Activated CD4-positive, alpha-beta T cell treated with anti-CD3 and anti-CD28 coated beads for 1 hour (primary cell): ENCODE measurements at places on chromosomes 7 and 10.

DNA sequence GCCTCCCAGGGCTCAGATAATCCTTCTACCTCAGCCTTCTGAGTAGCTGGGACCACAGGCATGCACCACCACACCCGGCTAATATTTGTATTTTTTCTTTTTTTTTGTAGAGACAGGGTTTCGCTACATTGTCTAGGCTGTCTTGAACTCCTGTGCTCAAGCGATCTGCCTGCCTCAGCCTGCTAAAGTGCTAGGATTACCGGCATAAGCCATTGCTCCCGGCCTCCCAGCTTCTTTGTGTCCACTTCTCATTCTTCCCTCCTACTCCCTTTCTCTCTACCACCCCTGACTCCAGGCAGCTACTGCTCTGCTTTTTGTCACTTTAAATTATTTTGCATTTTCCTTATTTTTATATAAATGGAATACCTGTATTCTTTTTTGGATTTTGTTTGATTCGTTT lies 83.4 kb downstream of the PALS2 start:
- DNase-seq = no peak

DNA sequence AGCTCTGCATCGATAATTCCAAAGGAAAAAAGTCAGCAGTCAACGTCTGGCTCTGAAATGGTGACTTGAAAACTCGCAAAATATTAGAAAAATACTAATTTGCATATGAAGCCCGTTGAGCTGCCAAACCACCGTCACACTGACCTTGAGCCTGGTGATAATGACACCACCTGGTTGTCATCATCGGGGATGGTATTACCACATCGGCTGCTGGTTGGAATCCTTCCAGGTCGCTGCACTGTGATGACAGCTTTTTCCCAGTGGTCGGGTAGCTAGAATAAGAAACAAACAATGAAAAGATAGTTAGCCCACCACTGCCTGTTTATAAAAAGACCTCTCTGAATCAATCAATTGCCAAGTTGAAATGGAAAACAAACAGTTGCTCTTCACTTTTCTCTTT lies 41.6 kb downstream of the LAMB1 start:
- DNase-seq = no peak

DNA sequence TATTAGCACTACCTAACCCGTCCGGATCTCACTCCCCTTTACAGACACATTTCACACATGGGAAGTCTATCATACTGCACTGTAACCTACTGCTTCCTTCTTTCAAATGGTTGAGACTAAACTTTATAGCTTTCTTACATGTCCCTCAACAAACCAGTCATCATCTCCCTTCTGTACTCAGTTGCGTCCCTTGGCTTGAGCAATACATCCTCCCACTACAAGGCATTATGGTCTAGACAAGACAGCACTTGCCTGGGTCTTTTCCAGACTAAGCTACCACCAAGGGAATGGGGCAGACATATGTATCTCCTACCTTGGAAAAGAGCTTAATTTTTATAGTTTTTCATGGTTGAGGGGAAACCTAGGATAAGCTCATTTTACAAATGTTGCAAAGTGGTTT lies 575.2 kb downstream of the KCNMA1 start:
- no peak for DNase-seq

- DNase-seq = no peak
Measured at GRCh38 chr10:13660551-13660920, 73.8 kb downstream of the PRPF18 start.

DNA sequence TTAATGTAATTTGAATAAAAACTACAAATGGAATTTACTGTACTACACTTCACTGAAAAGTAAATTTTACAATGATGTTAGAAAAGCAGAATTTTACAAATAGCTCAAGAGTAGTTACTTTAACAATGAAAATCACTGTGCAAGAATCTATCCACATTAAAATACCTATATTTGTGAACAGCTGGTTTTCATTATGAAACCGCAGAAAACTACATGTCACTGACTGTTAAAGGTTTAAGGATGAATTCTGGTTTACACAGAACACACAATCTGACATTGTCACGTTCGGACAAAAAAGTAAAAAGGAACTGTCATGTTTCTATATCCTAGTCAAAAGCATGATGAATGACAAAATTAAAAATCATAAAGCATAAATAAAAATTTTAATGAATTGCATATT lies 415.3 kb upstream of the PRKCQ start:
- DNase-seq = no peak

GRCh38 chr7:91771921-91772815 lies 108.3 kb downstream of the MTERF1 start:
- DNase-seq = no peak

DNA sequence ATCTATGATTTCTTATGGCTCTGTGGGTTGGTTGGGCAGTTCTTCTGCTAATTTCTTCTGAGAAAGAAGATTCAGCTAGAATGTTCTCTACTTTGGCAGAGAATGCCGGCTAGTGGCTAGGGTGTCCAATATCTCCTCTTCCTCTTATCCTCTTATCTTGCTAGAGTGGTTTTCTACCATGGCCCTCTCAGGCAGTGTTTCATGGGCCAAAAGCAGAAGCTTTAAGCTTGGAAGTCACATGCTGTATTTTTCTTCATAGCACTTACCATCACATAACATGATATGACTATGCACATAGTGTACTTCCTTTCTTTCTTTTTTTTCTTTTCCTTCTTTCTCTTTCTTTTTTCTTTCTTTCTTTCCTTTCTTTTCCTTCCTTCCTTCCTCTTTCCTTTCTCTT lies 140.0 kb downstream of the ITGB8 start:
- DNase-seq = no peak

DNA sequence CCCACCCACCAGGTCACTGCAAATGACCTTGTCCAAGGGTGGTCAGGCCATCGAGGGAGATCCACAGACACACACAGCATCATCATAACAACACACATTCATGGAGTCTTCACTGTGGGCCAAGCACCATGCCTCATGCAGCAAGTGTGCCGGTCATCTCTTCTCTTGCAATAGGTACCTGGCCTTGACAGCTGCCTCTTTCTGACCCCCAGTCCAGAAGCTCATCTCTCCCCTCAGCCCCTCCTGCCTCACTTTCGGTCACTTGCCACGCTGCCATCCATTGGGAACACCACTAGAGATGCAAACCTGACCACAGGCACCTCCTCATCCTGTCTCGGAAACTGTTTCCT lies 75.9 kb downstream of the OAT start:
- no peak for DNase-seq

GRCh38 chr10:624605-625332 lies 64.7 kb downstream of the DIP2C start:
- no peak for DNase-seq

DNA sequence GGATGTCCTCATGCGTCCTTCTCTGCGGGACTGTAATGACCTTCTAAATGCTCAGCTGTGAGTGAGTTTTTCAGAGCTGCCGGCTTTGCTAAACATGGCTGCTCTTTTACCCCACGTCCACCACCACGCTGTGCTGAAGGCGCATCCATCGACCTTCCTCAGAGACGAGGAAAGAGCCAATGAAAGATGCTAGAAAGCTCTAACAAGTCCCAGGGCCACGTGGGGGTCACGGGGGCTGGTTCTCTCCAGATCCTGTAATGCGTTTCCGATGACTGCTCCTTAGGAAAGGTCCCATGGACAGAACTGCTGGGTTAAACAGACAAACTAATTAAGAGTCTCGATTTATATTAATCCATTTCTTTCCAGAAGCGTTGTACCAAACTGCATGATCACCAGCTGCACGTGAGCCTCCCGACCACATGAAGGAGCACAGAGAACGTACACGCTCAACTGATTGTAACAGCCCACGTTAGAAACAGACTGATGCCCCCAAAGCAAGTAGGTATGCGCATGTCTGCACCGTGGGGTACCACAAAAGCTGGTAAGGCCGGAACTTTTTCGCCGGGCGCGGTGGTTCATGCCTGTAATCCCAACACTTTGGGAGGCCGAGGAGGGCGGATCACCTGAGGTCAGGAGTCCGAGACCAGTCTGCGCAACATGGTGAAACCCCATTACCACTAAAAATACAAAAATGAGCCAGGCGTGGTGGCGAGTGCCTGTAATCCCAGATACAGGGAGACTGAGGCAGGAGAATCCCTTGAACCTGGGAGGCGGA lies 109.6 kb downstream of the TCERG1L start:
- DNase-seq = no peak

DNA sequence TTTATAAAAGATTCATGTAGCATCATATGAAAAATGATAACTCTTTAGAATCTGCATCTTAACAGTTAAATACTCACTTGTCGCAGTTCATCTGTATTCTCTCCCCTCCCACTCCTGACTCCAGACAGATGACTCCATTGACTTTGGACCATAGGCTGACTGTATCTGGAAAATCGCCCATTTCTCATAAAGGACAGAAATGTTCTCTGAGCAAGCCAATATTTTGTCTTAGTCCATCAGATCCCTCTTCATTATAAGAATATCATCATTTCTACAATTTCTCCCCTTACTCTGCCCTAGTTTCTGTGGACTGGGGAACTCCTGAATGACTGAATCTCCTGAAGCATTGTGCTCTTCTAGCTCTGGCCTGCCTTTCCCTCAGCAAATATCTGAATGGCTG lies 125.4 kb downstream of the SEMA3D start:
- DNase-seq = no peak

DNA sequence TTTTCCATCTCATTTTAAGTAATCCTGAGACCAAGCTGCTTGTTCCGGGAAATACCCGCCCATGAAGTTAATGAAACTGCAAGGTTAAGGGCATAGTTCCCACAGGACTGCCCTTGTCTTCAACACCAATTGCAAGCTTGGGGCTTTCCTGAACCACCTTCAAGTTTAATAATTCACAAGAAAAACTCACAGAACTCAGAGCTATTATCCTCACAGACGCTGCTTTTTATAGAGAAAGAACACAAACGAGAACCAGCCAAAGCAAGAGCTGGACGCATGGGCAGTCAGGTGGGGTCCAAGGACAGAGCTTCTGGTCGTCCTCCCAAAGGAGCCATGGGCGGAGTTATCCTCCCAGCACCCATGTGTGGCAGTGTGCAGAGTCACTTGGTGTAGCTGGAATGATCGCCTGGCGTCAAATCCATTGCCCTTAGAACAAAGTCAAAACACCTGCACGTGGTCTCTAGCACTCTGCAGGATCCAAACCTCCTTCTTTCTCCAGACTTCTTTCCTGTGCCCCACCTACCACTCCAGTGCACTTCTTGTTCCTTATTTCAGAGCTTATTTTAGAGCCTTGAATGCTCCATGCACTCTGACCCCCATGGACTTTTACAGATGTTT lies 56.7 kb downstream of the SNX10 start:
- no peak for DNase-seq

- no peak for DNase-seq
Measured at GRCh38 chr7:94980418-94981142, 73.2 kb downstream of the PPP1R9A start.

DNA sequence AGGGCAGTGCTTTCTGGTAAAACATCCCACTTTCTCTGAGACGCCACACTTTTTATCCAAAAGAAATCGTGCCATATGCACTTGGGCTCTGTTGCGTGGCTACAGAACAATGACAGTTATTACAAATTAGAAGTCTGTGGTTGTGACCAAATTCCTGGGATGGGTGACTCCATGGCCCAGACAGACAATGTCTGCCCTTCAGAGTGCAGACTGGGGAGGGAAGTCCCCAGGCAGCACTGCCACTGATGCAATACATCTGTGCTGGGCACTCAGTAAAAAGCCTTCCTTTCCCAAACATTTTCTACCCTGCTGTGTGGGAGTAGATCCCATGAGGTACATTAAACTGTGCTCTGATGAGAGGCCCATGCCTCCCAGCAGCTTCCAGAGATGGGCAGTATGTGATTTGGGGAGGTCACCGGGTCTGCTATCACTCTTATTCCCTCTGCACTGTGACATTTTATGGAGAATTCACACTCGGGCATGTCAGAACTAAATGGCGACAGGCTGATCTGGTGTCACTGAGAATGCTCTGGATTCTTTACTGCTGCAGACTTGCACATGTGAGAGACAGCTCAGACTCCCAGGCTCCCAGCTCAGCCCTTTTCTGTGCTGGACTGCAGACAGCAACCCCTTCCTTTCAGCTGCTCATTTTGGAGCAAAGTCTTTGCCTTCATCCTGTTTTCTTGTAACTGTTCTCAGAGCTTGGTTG lies 243.5 kb upstream of the ZNF32 start:
- no peak for DNase-seq

DNA sequence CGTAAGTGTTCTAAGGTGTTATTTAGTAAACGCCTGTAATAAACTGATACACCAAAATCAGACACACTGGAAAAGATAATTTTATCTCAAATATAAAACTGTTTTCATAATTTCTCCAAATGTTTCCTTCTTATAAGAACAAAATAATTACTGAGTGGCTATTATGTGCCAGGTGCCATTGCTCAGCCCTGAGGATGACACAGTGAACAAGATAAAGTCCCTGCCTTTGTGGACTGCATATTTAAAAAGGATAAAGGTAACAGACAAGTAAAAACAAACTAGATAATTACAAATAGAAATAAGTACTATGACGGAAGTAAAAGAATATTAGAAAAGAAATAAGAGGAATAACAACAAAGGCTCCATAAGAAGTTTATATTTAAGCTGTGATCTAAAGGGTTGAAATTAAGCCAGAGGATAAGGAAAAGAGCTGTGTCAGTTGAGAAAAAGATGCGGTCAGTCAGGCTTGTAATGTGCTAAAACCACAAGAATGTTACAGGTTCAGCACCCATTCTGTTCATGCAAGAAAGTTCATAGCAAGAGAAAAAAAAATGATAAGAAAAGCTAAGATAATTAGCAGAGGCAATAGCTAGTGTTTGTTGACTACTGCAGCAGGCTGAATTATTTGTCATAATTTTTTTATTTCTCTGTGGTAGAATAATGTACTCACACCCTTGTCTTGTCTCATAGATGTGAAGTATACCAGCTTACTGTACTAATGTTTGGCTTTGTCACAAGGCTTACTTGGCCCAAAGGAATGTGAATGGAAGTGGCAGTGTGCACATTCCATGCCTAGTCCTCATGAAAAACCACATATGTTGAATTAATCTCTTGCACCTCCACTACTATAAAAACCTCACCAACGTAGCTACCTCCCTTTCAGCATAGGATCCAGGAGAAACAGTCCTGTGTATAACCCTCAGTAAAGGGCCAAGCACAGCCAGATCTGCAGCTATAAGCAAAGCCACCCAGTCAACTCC lies 75.1 kb downstream of the CRPPA start:
- no peak for DNase-seq

DNA sequence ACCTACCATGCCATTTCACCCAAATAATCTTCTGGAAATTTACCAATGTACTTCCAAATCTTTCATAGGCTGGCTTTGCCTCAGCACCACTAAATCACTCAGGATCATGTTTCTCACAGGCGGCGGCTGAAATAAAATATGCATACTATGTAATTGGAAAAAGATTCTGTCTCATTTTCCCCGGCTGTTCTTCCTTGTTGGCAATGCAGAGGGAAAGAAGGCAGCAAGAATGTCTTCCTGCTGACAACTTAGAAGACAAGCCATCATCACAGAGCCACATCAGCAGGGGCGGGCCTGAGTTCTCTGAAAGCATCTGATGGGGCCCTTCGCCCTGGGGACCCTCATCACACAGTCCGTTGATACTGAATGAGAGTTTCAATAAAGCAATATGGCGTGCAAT lies 39.2 kb upstream of the COL1A2 start:
- no peak for DNase-seq

DNA sequence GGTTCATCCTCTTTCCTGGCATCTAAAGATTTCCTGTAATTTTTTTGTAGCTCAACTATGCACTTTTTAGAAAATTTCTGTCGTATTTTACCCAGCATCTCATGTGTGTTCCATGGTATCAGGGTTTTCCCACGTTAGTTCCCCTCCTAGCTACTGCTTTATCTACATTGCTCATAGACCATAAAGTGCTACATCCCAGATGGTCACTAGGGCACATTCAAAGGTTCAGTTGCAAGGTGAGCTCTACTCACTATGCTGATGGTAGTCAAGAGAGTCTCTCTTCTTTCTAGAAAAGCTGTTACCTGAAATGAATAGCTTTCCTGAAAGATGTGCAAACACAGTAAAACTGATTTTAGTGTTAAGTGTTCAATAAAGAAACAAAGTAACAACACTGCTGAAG lies 33.5 kb downstream of the RELN start:
- no peak for DNase-seq
